CD4-positive, alpha-beta T cell treated with Interferon gamma for 1 hour (primary cell): ENCODE measurements at places on chromosomes 7 and 10.

DNA sequence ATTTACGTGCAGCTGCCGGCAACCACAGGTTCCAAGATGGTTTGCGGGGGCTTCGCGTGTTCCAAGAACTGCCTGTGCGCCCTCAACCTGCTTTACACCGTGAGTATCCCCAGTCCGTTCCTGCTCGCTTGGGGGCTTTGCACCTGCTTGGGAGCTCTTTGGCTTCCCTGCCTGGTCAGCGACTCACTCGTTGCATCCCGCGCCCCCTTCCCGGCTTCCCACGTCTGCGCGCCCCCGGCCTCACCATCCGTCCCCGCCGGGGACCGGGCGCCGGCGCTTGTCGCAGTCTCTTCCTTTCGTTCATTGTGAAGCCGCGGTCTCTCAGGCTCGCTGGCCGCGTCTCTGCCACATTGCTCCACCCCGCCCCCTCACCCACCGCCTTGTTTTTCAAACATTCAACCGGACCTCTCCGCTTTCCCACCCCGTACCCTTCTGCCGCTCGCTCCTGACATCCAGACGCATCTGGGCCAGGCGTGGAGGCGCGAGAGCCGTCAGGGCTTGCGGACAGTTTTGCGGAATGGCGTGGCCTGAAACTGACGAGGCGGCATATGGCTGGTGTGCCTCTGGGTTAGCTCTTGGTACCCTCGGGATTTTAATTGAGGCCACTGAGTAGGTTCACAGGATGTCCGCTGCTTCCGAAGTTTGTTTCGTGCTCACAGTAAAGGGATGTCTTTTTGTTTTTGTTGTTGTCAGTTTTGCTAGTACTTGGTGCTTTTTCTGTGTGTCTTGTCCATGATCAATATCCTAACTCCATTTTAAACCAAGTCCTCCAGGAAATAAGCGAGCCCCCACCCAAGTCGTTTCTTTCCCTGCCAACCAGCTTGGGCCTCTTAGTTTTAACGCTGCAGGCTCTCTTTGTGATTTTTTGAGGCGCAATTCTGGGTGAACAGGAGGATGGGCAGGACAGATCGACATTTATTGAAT is 639 bp downstream of the TSPAN13 start:
- no peak for DNase-seq

DNA sequence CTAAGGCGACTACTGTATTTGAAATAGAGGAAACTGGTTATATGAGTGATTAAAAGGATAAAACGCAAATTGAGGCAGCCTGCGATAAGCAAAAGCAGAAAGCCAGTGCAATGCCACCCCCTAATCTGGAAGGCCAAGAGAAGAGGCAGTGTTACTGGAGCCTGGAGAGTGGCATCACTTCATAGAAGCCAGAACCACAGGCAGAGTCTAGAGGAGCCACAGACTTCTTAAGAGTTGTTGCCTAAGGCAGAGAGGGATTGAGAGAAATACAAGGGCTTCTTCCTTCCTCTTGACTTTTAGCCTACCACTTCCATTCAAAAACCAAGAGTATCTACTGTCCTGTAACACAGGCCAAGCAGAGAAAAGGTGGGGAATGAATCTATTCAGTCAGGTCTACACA is 94.9 kb upstream of the SKAP2 start:
- DNase-seq = no peak

- DNase-seq = no peak
Observed at GRCh38 chr7:27068259-27068658, 27.5 kb downstream of the HOXA1 start.

DNA sequence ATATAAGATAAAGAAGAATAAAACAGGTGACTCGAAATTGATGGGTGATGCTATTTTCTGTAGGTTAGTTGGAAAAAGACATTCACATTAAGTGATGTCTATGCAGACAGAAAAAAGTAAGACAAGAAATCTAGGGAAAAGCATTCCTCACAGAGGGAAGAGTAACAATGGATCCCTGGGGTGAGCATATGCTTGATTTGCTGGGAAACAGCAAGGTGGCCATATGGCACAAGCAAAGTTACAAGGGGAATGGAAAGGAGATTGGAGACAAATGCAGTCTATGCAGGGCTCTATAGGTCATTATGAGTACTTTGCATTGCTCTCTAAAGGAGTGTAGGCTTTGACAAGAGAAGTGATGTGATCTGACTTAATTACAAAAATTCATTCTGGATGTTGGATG is 90.9 kb upstream of the ZNF804B start:
- DNase-seq = no peak

- DNase-seq = no peak
Observed at GRCh38 chr7:64618785-64619456, 47.0 kb upstream of the ZNF107 start.

DNA sequence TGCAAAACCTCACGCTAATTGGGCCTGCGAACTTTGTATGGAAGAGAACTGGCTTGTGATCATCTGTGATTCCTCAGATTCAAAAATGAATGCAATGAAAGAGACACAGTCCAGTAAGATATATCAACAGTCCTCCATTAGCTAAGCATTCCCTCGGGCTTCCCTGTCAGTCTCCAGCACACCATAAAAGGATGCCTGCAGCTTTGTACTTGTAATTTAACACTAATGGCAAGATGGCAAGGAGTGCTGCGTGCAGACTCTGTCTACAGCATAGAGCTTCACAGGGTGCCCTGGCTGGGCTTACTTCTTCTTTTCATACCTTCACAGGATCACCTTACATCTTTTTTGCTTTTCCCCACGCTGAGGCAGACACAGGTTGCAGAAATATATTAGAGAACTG is 200.0 kb downstream of the GFRA1 start:
- no peak for DNase-seq

GRCh38 chr10:88932539-88933256 is 19.9 kb downstream of the ACTA2 start:
- peak; percentile 20 for DNase-seq

DNA sequence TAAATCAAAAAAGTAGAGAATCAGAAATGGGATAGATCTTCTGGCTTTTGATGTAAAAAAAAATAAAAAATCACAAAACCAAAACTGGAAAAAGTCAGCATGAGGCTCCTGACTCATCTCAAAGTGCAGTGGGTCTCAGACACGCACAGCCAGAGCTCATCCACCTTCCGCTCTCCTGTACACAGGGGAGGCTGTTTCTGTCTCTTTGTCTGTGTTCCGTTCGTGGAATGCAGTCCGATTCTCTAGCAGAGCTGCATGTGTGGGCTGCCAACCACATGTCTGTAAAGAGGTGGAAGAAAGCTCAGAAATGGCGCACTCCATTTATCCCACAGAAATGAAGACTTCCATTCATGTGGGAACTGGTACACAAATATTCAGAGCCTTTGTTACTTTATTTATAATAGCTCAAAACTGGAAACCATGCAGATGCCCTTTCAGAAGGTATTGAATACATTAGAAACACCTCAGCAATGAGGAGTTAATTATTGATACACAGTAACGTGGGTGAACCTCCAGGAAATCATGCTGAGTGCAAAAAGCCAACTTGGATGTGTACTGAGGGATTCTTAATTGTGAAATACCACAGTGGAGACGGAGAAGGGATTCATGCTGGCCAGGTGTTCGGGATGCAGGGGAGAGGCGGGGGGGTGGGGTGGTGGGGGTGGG is 123.3 kb downstream of the TRRAP start:
- no peak for DNase-seq

GRCh38 chr7:155870334-155871180 is 58.3 kb upstream of the SHH start:
- DNase-seq = no peak

DNA sequence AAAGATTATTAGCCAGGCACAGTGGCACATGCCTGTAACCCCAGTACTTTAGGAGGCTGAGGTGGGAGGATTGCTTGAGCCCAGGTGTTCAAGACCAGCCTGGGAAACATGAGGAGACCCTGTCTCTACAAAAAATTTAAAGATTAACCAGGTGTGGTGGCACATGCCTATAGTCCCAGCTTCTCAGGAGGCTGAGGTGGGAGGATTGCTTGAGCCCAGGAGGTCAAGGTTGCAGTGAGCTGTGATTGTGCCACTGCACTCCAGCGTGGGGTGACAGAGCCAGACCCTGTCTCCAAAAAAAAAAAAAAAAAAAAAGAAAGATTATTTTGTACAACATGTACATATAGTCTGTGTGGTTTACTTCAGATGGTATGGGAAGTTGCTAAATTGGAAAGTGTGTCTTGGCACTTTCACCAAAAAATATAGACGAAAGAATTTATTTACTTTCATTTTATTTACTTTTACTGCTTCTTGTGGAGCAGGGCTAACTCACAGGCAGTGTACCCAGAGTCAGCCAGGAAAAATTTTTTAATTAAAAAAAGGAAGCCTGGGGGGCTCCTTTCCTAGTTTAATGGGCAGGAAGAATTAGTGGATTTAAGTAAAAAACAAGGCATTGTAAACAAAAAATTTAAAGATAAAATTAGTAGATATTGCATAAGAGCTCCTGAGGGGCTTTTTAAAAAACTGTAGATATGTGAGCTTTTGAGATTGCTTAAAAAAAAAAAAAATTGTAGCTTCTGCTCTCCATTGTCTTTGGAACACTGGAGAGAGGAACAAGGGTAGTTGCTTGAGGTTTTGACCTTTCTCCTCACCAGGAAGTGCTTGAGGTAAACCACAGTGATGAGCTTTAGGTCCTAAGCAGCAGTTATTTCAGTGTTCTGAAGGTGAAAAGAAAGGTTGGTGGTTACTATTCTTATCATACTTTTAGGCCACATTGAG is 44.6 kb upstream of the VDAC2 start:
- DNase-seq = no peak
